Motor neuron (in vitro differentiated cells): ENCODE measurements at places on chromosomes 1 and 21. TPM values are rescaled to one million over a fixed set of nuclear protein-coding genes. Genes with fewer than 3 reads are reported as not detected.
A peak's percentile ranks its signal among the peaks of the same experiment; 100 is the strongest.

DNA sequence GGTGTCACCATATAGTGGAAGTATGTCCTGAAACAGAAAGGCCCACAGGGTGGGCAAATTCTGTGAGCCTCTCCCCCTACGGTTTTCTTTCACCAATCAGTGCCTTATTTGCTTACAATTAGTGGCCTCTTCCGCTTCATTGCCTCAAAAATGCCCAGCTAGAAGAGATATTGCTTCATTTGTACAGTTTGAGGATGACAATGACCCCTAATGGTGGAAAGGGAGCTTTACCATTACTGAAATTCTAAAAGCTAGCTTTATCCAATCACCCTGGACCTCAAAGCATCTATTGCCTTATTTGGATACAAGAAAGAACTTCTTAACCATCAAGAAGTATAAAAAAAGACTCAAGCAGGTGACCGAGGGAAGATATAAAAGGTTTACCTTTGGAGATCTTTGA is 49.6 kb downstream of the LRRC71 start:
- no peak for ATAC-seq

GRCh38 chr1:41313661-41314131 is 47.5 kb upstream of the FOXO6 start:
- peak; percentile 50 for ATAC-seq

- ATAC-seq, result no peak
Observed at GRCh38 chr21:16913010-16913409, 599.8 kb upstream of the CXADR start.

DNA sequence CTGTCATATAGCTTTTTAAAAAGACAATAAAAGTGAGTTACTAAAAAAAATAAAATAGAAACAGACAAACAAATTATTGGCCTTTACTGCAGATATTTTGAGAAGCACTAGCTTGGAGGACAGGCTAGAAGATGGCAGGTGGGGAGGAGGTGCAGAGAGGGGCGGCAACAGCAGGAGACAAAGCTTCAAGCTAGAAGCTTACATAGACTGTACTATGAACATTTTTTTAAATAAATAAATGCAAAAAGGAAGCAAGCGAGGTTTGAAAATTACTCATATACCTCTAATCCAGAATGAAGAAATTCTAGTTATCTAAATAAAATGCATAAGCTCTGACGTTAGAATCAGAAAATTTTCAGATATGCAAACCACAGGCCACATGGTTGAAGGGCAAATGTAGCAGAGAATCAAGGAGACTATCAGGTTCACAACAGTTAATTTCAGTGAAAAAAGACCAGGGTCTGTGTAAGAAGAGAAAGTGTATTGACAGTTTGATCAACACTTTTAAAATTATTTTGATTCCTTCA is 54.9 kb downstream of the NRIP1 start:
- ATAC-seq, result peak; percentile 57

GRCh38 chr1:36942148-36942547 is 92.2 kb downstream of the GRIK3 start:
- ATAC-seq, result no peak

DNA sequence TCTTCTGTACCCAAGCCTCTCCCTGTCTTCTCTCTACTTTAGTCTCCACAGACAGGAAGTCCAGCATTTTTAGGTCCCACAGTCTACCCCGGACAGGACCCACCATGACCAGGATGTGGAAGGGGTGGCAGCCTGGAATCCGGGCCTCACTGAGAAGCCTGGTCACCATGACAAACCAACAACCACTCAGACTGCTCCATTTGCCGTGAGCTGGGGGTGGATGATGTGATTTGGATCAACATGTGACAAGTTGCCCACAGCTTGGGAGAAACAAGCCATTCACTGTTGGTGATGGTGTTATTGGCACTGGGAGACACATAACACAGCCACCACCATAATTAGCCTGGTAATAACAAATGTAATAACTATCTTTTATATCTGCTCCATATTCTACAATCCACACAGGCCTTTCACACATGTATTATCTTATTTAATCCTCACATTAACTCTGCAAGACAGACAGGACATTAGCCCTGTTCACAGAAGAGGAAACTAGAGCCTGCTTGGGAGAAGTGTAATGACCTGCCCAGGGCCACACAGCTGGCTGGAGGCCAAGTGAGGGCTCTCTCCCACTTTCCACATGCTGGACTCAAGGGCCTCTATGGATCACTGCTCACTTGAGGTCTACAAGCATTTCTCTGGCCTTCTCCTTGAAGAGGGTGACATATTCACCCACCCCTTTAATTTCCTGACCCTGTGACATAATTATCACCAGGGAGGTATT is 22.9 kb downstream of the MEF2D start:
- ATAC-seq, result no peak

DNA sequence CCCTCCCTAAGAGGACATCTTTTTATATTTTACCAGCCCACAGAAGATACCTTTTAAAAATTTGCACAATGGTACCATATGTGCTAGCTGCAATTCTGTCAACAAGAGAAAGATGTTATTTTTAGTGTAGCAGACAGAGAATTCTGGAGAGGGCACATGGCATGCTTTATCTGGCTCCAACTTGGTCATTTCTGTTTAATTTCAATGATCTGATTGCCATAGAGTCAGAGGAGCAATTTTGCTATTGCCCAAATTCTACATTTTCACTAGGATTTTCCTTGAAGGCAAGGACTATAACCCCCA is 17.3 kb downstream of the DISC1 start:
- ATAC-seq, result no peak

GRCh38 chr1:80384959-80385358 is 1378.4 kb upstream of the ADGRL4 start:
- ATAC-seq, result no peak

GRCh38 chr1:66731170-66731865 is 20.9 kb upstream of the DYNLT5 start:
- no peak for ATAC-seq

DNA sequence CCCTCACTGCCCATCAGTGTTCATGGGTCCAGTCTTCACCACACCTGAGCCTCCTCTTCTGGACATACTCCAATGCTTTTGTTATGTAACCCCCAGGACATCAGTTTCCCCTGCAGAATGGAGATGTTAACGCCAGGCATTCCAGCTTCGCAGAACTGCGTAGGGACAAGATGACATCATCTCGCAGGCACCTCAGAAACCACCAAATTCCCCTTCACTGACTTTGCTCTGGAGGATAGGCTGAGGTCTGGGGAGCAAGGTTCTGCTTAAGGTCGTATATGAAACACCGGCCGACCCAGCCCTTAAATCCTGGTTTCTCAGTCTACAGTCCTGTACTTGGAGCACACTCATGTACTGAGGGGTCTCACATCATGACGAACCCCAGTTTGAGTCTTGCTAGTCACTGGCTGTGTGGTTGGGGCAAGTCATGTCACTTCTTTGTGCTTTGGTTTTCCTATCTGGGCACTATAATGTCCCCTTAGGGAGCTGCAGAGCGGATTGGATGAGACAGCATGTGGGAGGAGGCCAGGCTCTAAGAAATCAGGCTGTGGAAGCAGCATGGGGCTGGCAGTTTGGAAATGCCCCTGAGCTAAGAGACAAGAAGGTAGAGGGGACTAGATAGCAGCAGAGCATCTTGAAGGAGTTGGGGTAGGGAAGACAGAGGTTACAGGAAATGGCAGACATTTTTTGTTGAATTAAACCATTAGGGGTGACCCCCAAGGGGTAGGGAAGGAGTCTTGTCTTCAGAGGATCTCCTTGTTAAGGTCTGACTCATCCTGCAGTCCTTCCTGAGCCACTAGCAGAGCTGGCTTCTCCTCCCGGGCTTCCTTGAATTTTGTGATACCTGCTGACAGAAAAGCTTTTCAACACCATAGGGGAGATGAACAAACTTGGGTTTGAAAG is 138.3 kb downstream of the FOXD2 start:
- no peak for ATAC-seq

GRCh38 chr1:109535971-109536491 is 3.6 kb upstream of the GPR61 start:
- no peak for ATAC-seq

DNA sequence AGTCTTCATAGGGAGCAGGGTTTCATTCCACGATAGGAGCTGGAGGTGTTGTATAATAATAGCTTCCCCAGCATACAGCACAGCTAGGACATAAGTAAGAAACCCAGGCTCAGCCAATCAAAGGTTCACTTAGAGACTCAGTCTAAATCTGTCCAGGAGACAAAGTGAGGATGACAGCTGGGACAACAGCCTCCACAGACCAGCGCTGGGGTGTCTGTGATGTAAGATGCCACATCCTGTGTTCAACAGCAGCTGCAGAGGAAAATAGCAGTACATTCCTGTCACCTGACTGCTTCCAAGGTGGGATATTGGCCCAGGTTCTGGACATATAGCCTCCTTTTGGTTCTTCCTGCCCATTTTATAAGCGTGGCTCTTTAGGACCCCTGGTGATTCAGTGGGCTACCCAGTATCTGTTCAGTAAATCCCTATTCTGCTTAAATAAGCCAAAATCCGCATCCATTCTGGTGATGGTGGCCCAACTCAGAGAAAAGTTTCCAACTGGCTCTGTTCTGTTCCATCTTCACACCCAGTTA is 176.8 kb upstream of the SYT6 start:
- no peak for ATAC-seq

- no peak for ATAC-seq
Observed at GRCh38 chr21:39153842-39154241, 29.4 kb downstream of the PSMG1 start.

GRCh38 chr1:231052777-231053176 is 12.7 kb upstream of the FAM89A start:
- no peak for ATAC-seq

DNA sequence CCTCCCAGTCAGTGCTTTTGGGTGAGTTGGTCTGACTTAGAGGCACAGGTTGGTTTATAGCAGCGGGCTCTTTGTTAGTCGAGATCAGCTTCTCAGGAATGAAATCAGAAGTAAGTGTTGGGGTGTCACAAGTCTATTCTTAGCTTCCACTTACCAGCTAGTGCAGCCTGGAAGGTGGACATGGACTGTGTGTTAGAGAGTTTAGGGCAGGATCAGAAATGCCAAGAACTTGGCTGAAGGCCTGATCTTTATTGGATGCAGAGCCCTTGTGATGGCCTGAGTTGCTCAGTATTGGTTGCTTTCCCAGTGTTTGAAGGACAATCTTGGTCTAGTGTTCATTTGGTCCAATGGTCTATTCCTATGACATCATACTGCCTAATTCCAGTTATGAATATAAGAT is 377.0 kb upstream of the USP24 start:
- no peak for ATAC-seq

GRCh38 chr21:42443181-42443785 is 39.6 kb downstream of the UBASH3A start:
- ATAC-seq, result no peak

DNA sequence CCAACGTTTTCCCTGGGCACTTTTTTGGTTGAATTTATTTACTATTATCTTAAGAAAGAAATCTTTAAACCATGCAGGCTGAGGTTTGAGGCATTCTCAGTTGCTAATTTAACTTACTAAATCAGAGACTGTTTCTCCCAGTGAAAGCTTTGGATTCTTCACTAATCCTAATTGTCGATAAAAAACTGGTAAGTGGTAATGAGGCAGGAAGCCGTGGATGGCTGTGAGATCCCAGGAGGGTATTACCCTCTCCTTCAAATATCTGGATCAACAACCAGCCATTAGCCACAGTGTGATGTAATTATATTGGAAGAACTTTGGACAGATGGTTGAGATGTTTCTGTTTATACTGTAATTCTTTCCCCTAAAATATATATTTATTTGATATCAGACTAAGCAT is 485.0 kb downstream of the DISC1 start:
- ATAC-seq, result no peak

- ATAC-seq, result no peak
Observed at GRCh38 chr1:63512584-63512983, 10.4 kb downstream of the ITGB3BP start.

GRCh38 chr1:29875557-29876028 is 639.3 kb downstream of the PTPRU start:
- ATAC-seq, result no peak

GRCh38 chr1:216921866-216922265 is 198.6 kb upstream of the ESRRG start:
- no peak for ATAC-seq

DNA sequence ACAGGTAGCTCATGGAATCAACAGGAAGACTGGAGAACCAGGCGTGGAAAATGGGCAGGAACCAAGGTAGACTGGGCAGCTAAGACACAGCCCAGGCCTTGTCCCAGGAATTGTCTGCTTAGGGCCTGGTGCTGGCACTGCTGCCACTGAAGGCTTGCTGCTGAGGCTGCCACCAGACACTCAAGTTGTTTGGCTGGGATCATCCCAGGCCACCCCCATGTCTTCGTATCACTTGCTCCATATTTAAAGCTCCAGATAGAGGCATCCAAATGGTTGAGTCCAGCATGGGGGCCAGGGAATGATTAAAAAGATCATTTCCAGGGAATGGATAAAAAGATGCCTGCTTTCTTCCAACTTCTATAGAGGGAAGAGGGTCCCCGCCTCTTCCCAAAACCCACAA is 107.4 kb upstream of the GADD45A start:
- no peak for ATAC-seq

The STK40 gene
- 29.9 and 37.0 TPM in 2 replicates for total RNA-seq

The RPS6KC1 gene
- 47.8 and 49.2 TPM in 2 replicates for total RNA-seq

The TNNI3K gene
- 0.08 and 0.27 TPM in 2 replicates for total RNA-seq

The TDRD5 gene
- total RNA-seq, result 0.14 TPM in 1 of 2 replicates, not detected in the other

The C8A gene
- total RNA-seq, result not detected in 2 replicates

The TMEM52 gene
- 2.4 and 3.8 TPM in 2 replicates for total RNA-seq

The OXCT2 gene
- 0.23 TPM in 1 of 2 replicates, not detected in the other for total RNA-seq

The RIPK4 gene
- total RNA-seq, result 0.25 and 0.33 TPM in 2 replicates

The ELOVL1 gene
- 14.4 and 16.2 TPM in 2 replicates for total RNA-seq

The PODN gene
- 2.7 and 3.5 TPM in 2 replicates for total RNA-seq

The GNL2 gene
- 153 and 156 TPM in 2 replicates for total RNA-seq

The MROH7 gene
- total RNA-seq, result 0.64 and 1.1 TPM in 2 replicates

The LCE2C gene
- total RNA-seq, result not detected in 2 replicates
